AG09309 (cell line): ENCODE measurements at places on chromosomes 3 and 15.
A peak's percentile ranks its signal among the peaks of the same experiment; 100 is the strongest.

- DNase-seq, result no peak
Measured at GRCh38 chr3:61360297-61360965, 109.2 kb upstream of the FHIT start.

- no peak for DNase-seq
Measured at GRCh38 chr15:25678500-25678855, 184.6 kb downstream of the ATP10A start.

- no peak for DNase-seq
Measured at GRCh38 chr15:96312641-96313335, 17.7 kb upstream of the NR2F2 start.

DNA sequence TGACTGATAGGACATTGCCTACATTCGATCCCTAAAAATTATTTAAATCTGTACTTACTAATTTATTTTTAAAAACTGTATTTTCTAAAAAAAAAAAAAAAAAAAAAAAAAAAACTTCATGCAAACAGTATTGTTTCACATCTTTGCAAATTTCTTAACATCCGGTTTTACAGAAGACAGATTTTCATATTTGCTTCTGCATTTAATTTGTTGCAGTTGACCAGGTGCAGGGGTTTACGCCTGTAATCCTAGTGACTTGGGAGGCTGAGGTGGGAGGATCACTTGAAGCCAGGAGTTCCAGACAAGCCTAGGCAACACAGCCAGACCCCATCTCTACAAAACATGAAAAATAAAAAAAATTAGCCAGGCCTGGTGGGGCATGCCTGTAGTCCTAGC is 6.4 kb upstream of the NFKBIZ start:
- DNase-seq, result no peak

GRCh38 chr3:119015942-119016341 is 18.7 kb downstream of the IGSF11 start:
- DNase-seq, result no peak

GRCh38 chr3:49636883-49637609 is 37.1 kb upstream of the APEH start:
- DNase-seq, result no peak

- DNase-seq, result no peak
Measured at GRCh38 chr3:170222647-170223541, 670 bp downstream of the PRKCI start.

DNA sequence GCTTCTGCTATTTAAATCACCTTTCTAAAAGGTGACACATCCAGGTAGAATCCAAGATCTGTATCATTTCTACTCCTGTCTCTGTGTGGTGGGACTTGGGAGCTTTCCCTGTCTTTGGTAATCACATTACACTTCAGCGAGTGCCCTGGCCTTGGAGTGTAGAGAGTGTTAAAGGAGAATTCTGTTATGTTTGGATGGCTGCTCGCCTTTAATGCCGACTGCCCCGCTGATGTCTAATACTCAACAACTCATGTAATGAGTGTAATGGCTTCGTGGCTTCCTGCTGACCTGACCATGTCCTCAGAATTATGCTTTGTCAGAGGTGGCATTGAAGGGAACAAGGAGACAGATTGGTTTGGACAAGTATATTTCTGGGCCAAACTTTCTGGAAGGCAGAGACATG is 66.3 kb upstream of the LRTM1 start:
- DNase-seq, result no peak

DNA sequence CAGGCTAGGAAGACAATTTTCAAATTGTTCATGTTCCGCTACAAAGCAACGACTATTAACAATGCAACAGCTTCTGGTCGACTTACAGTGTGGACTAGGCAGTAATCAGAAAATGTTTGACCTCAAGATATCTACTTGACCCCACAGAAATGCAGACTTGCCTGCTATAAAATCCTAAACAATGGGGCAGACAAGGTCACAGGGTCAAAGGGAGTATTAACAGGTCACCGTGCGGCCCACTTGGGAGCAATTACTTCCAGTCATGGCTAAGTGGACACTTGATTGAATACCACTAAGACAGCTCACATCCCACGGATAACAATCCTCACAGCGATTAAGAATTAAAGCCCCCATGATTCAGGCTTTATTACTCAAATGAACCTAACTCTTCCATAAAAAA is 58.9 kb downstream of the FOXP1 start:
- no peak for DNase-seq

- DNase-seq, result peak; percentile 55
Measured at GRCh38 chr3:62098646-62099365, 274.5 kb downstream of the FEZF2 start.

GRCh38 chr3:42651248-42652091 is 2.0 kb upstream of the ZBTB47 start:
- no peak for DNase-seq

GRCh38 chr3:13346481-13347389 is 73.4 kb downstream of the NUP210 start:
- DNase-seq, result no peak

- no peak for DNase-seq
Measured at GRCh38 chr15:69127306-69127705, 33.1 kb upstream of the GLCE start.

- no peak for DNase-seq
Measured at GRCh38 chr3:169241991-169242707, 421.4 kb downstream of the MECOM start.

DNA sequence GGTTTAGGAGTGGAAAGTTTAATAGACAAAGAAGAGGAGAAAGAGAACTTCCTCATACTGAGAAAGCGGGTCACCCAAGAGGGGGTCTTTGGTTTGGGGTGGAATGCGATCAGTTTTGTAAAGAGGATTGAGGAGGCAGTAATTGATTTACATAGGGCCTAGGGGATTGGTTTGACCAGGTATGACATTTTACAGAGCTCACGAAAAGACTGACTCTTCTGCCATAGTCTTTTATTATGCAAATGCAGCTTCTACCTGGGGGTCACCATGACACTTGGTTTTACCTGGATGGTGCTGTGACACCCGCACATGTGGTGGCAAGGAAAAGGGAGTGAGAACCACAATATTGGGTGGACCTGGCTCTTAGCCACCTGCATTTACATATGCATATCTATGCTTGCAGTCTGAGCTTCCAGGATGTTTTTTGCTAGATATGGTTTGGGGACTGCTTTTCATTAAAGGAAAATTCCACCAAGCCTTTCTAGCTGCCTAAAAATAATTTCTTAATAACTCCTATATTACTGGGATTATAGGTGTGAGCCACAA is 6.9 kb upstream of the NME9 start:
- DNase-seq, result no peak

GRCh38 chr15:98953968-98954367 is 53.6 kb downstream of the PGPEP1L start:
- DNase-seq, result no peak

- DNase-seq, result no peak
Measured at GRCh38 chr15:39132070-39132469, 448.8 kb upstream of the THBS1 start.

- DNase-seq, result no peak
Measured at GRCh38 chr3:115648559-115648958, 25.2 kb downstream of the GAP43 start.

GRCh38 chr3:99505646-99506269 is 132.6 kb upstream of the COL8A1 start:
- DNase-seq, result peak; percentile 96

GRCh38 chr3:177591379-177591778 is 394.1 kb upstream of the TBL1XR1 start:
- DNase-seq, result no peak

DNA sequence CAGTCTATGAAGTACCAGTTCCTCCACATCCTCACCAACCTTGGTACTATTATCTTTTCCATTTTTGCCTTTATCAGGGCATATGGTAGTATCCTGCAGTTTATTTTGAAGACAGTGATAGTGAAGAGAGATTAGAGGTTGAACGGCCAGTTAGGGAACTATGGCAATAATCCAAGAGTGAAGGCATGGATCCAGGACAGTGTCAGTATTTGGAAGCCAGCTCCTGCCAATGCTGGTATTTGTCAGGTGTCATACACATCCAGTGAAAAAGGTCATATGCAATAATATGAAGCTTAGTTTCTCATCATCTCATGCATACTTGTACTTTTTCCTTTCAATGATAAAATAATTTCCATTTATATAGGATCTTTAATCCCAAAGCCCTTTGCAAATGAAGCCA is 56.8 kb upstream of the KCNMB2 start:
- no peak for DNase-seq

- no peak for DNase-seq
Measured at GRCh38 chr3:115022199-115022598, 124.9 kb downstream of the ZBTB20 start.

DNA sequence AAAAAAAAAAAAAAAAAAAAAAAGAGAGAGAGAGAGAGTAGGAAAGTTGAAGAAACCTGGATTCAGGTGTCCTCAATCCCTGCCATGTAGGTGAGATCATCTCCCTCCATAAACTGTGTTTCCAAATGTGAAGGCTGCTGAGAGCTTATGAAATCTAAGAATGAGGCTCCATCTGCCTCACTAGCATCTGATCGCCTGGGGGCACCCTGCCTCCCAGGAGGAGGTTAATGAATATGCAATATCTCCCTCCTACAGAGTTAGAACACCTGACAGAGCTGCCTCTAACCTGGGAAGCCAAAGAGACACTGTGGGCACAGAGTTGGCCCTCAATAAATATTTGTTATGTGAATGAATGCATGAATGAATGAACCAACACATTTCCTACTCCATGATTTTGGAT is 23.8 kb upstream of the ZNF148 start:
- DNase-seq, result no peak

DNA sequence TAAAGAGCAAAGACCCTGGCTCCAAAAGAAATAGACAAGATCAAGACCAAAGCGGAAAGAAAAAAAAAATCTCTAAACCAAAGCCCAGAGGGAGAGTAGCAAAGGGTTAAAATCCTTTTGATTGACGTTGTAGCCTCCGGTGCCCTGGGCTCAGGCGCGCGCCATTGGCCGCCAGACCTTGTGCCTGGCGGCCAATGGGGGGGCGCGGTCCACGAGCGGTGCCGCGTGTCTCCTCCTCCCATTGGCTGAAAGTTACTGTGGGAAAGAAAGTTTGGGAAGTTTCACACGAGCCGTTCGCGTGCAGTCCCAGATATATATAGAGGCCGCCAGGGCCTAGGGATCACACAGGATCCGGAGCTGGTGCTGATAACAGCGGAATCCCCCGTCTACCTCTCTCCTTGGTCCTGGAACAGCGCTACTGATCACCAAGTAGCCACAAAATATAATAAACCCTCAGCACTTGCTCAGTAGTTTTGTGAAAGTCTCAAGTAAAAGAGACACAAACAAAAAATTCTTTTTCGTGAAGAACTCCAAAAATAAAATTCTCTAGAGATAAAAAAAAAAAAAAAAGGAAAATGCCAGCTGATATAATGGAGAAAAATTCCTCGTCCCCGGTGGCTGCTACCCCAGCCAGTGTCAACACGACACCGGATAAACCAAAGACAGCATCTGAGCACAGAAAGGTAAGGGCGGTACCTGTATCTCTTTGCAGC is at the start of gene HES1:
TSS of gene HES1 (plus strand) at position 343 of the 713 bp plus-strand sequence. CDS start at position 576, 233 bp downstream.
- DNase-seq, result peak; percentile 96

DNA sequence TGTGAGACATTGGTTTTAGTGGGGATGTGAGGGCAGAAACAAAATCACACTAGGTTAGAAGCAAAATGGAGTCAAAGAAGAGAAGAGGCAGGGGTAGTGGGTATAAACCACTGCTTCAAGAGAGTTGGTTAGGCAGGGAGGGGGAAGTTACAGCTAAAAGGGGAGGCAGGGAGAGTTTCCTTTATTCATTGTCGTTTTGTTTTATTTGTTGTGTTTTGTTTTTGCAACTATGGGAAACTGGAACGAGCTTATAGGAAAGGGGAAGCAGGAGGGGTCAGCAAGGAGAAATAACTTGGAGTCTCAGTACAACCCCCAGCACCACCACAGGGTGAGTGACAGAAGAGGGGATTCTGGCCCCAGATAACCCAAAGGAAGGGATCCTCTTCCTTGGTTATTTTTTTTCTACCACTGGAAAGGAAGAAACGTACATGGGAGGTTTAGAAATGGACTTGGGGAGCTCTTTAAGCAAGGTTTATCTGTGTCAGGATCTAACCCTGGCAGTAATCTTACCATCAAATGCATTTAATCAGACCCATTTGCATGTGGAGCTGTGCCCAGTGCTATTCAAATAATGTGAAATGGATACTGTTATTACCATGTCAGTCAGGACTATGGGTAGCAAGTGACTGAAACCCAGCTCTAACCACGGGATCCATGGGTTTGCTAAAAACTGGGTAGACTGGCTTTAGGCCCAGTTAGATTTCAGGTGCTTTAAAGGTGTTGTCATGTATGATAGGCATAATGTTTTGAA is 68.7 kb downstream of the CCNL1 start:
- DNase-seq, result no peak

GRCh38 chr3:45595364-45596195 is 1.0 kb downstream of the LIMD1 start:
- DNase-seq, result no peak

- no peak for DNase-seq
Measured at GRCh38 chr3:120446891-120447668, 3.7 kb downstream of the FSTL1 start.

DNA sequence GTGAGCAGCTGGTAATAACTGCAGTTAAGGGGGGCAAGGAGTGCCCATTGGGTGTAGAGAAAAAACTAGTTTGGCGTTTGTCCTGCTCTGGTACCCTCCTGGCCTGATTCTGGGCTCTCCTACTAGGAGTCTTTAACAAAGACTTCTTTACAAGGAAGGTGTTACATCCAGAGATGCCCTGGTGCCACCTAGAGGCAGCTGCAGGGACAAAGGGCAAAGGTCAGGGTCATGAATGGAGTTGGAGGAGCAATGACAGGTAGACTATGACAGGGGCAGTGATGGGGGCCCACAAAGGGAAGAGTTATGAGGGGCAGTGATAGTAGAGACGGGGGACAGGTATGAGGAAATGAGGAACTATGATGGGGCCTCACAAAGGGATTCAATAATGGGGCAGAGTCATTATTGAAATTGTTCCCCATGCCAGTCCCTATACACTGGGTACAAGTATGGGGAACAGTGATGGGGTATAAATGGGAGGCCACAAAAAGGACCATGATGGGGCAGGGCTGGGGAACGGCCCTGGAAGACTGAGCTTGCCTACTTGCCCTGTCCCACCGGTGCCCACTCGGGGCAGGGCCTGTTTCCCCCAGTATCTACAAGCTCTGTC is 7.9 kb downstream of the CCDC71 start:
- DNase-seq, result no peak

DNA sequence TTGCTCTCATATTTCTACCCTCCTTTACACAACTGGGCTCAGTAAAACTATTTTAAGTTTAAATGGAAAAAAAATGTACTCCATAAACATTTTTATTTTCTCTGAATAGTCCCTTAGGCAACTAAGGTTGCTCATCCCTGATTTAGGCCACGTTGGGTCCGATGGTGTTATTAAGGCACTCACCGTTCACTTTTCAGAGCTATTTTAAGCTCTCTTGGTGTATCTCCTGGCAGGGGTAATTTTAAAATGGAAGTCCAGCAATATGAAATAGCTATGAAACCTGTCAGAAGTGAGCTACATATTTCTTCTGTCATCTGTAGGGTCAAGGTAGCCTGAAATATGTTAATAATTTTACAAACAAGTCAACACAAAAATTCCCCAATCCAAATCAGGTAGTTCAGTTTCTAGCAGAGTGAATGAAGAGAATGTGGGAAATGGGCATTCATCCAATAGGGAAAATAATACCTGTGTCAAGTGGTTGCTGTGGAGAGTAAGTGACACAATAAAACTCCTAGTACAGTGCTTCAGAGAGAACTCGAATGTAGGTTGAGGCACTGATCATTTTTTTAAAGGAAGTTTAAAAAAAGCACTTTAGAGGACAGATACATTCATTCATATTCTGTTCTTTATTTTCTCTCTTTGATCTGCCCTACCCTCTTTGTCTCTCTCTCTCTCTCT is 209.3 kb upstream of the FEZF2 start:
- DNase-seq, result no peak
